ENCODE measurements at places on chromosomes 12 and 14. TPM values are rescaled to one million over a fixed set of nuclear protein-coding genes. Genes with fewer than 3 reads are reported as not detected.

DNA sequence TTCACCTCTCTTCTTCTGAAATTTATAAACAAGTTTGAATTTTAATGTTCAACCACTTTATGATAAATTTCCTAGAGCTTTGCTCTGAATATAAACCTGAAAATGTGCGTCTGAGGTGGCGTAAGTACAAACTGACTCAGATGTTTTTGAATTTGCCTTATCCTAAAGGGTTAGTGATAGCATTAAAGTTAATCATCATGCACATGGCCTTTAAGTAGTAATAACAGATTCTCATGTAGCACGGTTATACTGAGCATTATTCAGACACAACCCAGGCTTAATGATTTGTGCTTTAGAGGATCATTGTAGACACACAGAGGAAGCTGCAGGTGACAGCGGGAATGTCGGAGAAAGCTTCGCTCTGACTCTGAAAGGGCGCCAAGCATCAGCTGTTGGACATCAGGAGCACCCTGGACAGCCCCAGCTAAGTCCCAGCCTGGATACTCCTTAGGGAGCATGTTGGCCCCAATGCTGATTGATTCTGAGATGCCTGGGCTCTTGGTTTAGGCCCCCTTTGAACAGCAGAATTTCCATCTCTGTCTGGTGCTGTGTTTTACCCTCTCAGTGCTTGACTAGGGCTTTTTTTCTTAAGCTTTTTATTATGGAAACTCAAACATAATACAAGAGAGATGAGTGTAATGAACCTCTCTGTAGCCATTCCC is 91.1 kb downstream of the PLXNC1 start:
- H3K4me3 ChIP-seq, result no peak overlapping the region
- DNase-seq, result no peak
- peaks cover 10% of the 10 kb centered on the region for H3K36me3 ChIP-seq
- no peak overlapping the region for H3K27ac ChIP-seq

- H3K4me1 ChIP-seq, result peaks cover 16% of the 10 kb centered on the region
- H3K27ac ChIP-seq, result no peak overlapping the region
- DNase-seq, result no peak
- H3K4me3 ChIP-seq, result no peak overlapping the region
- no peaks in the 10 kb centered on the region for H3K27me3 ChIP-seq
- H3K36me3 ChIP-seq, result peaks cover 42% of the 10 kb centered on the region
These were observed 39.8 kb downstream of the AKAP3 start for GRCh38 chr12:4609071-4609470.

DNA sequence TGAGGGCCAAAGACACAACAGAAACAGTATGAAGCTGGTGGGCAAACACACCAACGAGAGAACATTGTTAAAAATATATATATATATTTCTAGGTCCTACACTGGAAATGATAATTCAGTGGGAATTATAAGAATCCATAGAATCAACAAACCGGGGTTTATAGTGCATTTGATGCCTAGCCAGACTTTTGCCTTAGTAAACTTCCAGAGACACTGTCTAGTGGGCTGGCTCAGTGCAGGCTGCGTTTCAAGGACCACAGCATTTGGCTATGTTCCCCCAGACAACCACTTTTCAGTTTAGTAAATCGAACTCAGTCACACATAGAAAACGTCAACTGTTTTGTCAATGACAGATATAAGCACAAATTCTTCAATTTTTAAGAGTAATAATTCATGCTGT is 41.9 kb downstream of the SLC38A4 start:
- no peaks in the 10 kb centered on the region for H3K4me1 ChIP-seq
- H3K36me3 ChIP-seq, result no peaks in the 10 kb centered on the region
- no peak overlapping the region for H3K4me3 ChIP-seq
- no peak overlapping the region for H3K27ac ChIP-seq
- no peaks in the 10 kb centered on the region for H3K27me3 ChIP-seq

GRCh38 chr12:6962285-6963015 is 8.0 kb downstream of the PHB2 start:
- H3K36me3 ChIP-seq, result peaks cover 23% of the 10 kb centered on the region
- no peaks in the 10 kb centered on the region for H3K27me3 ChIP-seq
- H3K4me3 ChIP-seq, result no peak overlapping the region
- peak overlapping the region; percentile 97 for H3K27ac ChIP-seq
- peaks cover 64% of the 10 kb centered on the region for H3K4me1 ChIP-seq

- H3K27ac ChIP-seq, result peak overlapping the region; percentile 94
- no peaks in the 10 kb centered on the region for H3K36me3 ChIP-seq
- H3K4me1 ChIP-seq, result peaks cover 38% of the 10 kb centered on the region
- no peaks in the 10 kb centered on the region for H3K27me3 ChIP-seq
- no peak for DNase-seq
These were observed 2.3 kb downstream of the TBX5 start for GRCh38 chr12:114403690-114404066.

DNA sequence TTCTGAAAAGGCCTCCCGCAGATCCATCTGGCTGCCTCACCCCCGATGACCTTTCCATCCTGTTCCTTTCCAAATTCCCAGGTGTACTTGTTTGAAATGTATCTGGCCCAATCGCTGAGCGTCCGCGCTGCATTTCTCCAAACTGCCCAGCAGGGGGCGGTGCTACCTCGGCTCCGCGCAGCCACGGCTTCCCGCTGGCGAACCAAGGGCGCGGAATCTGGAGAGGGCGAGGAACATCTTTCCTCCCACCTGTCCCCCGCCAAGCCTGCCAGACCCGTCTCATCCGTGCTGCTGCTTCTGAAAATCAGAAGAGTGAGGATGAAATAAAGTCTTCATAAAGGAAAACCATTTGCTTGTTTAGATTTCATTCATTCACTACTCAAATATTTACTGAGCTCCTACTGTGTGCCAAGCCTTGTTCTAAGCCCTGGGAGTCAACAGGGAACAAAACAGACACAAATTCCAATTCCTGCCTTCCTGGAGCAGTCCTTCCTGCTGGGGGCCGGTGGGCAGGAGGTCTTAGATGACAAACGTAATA is 16.8 kb upstream of the MYL2 start:
- no peaks in the 10 kb centered on the region for H3K36me3 ChIP-seq
- H3K27ac ChIP-seq, result no peak overlapping the region
- H3K4me1 ChIP-seq, result peaks cover 8% of the 10 kb centered on the region

GRCh38 chr12:123013185-123014095 is 33.0 kb downstream of the ARL6IP4 start:
- no peak overlapping the region for H3K27ac ChIP-seq
- H3K27me3 ChIP-seq, result no peaks in the 10 kb centered on the region
- no peak for DNase-seq
- no peaks in the 10 kb centered on the region for H3K36me3 ChIP-seq
- no peak overlapping the region for H3K4me3 ChIP-seq

DNA sequence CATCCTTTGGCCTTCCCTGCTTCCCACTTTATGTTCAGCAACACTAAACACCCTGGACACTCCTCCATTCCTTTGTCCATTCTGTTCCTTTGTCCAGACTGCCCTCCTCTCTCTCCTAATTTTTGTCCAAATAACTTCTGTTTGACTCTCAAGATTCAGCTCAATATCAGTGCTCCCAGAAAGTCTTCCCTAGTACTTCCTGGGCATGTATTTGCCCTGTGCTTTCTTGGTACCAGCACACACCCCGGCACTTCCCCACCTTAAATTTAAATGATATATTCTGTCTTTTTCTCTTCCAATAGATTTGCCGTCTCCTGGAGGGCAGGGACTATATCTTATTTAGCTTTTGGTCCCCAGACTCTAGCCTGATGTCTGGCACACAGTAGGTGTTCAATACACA is 6.5 kb upstream of the APOLD1 start:
- H3K36me3 ChIP-seq, result no peaks in the 10 kb centered on the region
- peaks cover 12% of the 10 kb centered on the region for H3K4me1 ChIP-seq
- H3K27me3 ChIP-seq, result no peaks in the 10 kb centered on the region
- no peak for DNase-seq

DNA sequence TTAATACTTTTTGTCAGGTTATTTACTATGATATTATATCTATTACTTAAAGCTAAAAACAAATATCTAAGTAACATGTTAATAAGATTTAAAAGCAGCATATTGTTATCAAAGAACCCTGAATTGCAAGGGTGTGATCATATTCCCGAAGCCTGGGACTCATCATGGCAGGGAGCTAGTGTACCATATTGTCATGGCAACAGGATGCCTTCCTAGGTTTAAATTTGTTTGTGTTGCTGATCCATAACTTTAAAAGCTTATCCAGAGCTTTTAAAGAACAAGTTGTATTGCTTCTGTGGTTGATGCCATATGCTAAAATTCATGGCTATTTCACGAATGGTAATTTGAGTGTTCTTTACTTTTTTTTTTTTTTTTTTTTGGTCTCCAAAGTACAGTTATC is 500.5 kb downstream of the NAV3 start:
- DNase-seq, result no peak
- no peaks in the 10 kb centered on the region for H3K36me3 ChIP-seq
- no peak overlapping the region for H3K27ac ChIP-seq
- H3K4me3 ChIP-seq, result no peak overlapping the region

DNA sequence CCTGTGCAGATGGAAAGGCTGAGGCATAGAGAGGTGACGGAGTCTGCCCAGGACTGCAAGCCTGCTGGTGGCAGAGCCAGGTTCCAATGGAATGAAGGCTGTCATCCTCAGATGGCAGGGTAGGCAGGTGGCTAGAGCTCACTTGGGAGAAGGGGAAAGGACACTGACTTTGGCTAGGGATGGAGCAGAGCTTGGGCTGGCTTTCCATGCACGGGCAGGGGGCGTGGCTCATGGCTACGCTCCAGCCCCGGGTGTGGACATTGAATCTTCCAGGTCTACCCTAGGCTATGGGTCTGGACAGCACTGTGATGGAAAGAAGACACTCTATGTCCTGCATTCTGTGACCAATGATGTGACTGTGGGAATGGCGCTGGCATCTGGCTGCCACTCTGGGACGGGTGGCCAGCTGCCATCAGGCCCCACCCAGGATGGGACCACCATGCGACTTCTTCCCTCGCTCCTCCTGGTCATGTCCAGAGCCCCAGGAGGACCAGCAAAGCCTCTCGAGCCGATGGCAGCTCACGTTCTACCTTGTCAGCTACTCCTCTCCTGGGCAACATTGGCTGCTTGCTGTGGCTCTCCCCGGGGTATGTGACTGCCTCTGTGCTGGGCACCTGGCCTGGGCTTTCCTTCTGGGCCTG is 398.7 kb downstream of the TMEM121 start:
- no peak for DNase-seq
- no peak overlapping the region for H3K27ac ChIP-seq
- no peak overlapping the region for H3K4me3 ChIP-seq
- no peaks in the 10 kb centered on the region for H3K27me3 ChIP-seq
- no peaks in the 10 kb centered on the region for H3K36me3 ChIP-seq
- H3K4me1 ChIP-seq, result no peaks in the 10 kb centered on the region

Gene PUS7L
- 0.80 TPM for polyA plus RNA-seq

DNA sequence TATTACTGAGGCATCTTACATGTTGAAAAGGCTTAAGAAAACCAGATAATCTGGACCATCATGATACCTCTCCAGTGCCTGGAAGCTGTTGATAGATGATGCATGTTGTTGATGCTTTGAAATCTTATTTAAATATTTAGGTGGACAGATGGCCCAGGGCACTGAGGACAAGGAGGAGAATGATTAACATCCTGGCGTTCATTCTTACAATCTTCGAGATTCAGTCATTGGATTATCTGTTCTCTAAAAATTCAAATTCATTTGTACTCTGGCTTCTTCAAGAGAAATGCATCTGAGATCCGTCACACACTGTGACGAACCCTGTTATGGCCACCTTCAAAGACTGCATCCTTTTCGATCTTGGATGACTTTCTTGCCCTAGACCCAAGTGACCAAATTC is 121.3 kb upstream of the IGF1 start:
- no peak overlapping the region for H3K27ac ChIP-seq
- DNase-seq, result no peak
- H3K4me1 ChIP-seq, result peaks cover 6% of the 10 kb centered on the region
- H3K36me3 ChIP-seq, result no peaks in the 10 kb centered on the region
- H3K4me3 ChIP-seq, result no peak overlapping the region

Gene ITGA5
- polyA plus RNA-seq, result 33.2 TPM

GRCh38 chr12:618605-619004 is 44.6 kb downstream of the NINJ2 start:
- DNase-seq, result no peak
- no peaks in the 10 kb centered on the region for H3K27me3 ChIP-seq
- no peak overlapping the region for H3K27ac ChIP-seq
- no peak overlapping the region for H3K4me3 ChIP-seq
- H3K36me3 ChIP-seq, result no peaks in the 10 kb centered on the region

- no peak overlapping the region for H3K27ac ChIP-seq
- no peak for DNase-seq
- H3K4me3 ChIP-seq, result no peak overlapping the region
- no peaks in the 10 kb centered on the region for H3K4me1 ChIP-seq
- H3K36me3 ChIP-seq, result no peaks in the 10 kb centered on the region
These were observed 82.1 kb downstream of the CPNE8 start for GRCh38 chr12:38823314-38823713.

DNA sequence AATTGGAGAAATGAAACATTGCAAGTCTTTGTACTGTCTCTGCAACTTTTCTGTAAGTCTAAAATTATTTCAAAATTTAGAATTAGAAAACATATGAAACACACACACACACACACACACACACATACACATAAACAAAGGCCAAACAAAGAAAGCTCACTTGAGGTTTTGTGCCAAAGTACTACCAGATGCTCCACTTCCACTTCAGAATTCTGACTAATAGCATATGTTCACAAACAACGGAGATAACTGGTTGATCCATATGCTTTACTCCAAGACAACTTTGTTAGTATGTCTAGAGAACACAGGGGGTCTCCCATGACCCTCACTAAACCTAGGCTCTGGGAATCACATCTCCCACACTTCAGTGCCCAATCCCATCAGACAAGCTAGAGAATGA is 133.8 kb upstream of the CLEC14A start:
- H3K27ac ChIP-seq, result no peak overlapping the region
- H3K4me1 ChIP-seq, result peaks cover 5% of the 10 kb centered on the region
- no peak overlapping the region for H3K4me3 ChIP-seq
- no peaks in the 10 kb centered on the region for H3K36me3 ChIP-seq
- H3K27me3 ChIP-seq, result no peaks in the 10 kb centered on the region
- no peak for DNase-seq

- peaks cover 17% of the 10 kb centered on the region for H3K4me1 ChIP-seq
- peak overlapping the region; percentile 88 for H3K27ac ChIP-seq
- H3K27me3 ChIP-seq, result no peaks in the 10 kb centered on the region
- peak overlapping the region; percentile 11 for H3K4me3 ChIP-seq
These were observed 11.5 kb downstream of the LIMA1 start for GRCh38 chr12:50271724-50272247.

GRCh38 chr14:55441286-55441685 is 870 bp upstream of the TBPL2 start:
- H3K27me3 ChIP-seq, result no peaks in the 10 kb centered on the region
- H3K36me3 ChIP-seq, result no peaks in the 10 kb centered on the region
- H3K4me1 ChIP-seq, result no peaks in the 10 kb centered on the region
- no peak for DNase-seq
- H3K27ac ChIP-seq, result no peak overlapping the region
- H3K4me3 ChIP-seq, result no peak overlapping the region

GRCh38 chr14:89276424-89276975 is 140.5 kb downstream of the FOXN3 start:
- peaks cover 6% of the 10 kb centered on the region for H3K36me3 ChIP-seq
- no peak overlapping the region for H3K27ac ChIP-seq
- no peak overlapping the region for H3K4me3 ChIP-seq
- no peak for DNase-seq
- peaks cover 20% of the 10 kb centered on the region for H3K4me1 ChIP-seq

DNA sequence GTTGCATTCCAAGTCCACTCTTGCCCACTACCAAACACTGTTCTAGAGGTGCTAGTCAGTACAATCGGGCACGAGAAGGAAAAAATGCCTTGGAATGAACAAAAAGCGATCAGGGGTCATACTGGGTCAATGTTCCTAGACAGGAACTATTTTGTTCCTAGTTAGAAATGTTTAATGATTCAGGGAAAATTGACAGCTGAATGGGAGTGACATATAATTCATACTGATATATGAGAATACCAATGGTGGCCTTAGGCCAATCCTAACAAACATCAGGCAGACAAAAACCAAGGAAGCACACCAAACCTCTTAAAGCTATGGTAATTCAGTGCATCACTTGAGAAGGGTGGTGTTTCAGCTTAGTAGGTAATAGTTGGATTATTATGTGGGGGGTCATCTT is 51.1 kb downstream of the ANAPC7 start:
- H3K4me3 ChIP-seq, result no peak overlapping the region
- peaks cover 9% of the 10 kb centered on the region for H3K4me1 ChIP-seq
- H3K36me3 ChIP-seq, result peaks cover 51% of the 10 kb centered on the region
- no peaks in the 10 kb centered on the region for H3K27me3 ChIP-seq
